ENCODE measurements at places on chromosomes 7 and 10.
A peak's percentile ranks its signal among the peaks of the same experiment; 100 is the strongest.

DNA sequence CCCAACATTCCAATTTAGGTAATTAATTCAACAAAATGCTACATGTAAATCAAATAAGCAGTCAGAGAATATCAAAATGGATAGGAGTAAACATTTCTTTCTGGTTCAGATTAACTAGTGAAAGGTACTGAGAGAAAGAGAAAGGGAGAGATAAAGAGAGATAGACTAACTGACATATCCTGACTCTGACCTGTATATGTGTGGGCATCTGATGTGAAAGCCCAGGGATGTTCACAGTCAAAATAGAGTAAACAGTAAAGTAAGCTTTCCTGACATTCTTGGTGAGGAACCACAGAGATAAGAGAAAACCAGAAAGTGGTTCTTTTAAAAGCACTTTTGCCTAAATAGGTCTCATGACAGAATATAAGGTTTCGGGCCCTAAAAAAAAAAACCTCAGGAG is 37.5 kb upstream of the ANK3 start:
- no peak for DNase-seq

DNA sequence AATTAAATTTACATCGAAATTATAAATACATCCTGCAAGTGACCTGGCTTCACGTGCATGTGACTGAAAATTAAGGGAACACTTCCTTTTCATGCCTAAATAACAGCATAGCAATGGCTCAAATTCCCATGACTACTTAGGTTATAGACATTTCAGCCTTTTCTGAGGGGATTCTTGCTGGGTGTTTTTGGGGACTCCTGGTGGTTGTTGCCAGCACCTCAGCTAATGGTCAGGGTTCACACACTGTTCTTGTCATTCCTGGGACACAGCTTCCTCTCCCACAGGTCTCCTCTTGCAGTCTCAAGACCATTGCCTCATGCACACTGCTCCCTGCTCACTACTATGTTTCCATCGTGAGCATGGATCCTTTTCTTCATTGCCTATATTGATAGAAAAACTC is 148.9 kb upstream of the GLI3 start:
- no peak for DNase-seq

DNA sequence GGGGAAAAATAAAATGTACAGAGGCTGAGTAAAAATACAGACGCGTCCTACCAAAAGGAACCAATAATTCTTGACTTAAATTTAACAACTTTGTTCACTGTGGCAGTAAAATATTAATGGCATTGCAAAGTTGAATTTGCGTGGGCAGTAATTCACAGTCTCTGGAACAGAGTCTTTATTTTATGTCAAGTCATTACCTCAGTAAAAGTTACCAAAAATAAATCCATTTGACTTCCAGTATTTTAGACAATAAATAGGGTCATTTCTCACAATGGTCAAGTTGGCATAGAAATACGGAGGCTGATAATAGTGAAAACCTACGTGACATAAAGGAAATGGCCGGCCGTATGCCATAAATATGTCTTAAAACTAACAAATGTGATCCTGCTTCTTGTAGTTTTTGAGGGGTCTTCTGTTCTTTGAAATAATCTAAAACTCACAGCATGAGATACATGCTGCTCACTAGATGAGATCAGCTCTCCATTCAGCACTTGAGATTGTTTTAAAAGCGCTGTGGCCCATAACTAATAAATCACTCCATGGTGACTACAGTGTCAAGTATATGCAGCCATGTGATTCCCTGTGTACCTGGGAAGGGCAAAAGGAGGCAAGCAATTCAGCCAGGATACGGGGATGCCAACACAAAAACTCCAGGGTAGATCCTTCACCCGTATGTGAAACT is 75.3 kb downstream of the DOCK4 start:
- no peak for DNase-seq

DNA sequence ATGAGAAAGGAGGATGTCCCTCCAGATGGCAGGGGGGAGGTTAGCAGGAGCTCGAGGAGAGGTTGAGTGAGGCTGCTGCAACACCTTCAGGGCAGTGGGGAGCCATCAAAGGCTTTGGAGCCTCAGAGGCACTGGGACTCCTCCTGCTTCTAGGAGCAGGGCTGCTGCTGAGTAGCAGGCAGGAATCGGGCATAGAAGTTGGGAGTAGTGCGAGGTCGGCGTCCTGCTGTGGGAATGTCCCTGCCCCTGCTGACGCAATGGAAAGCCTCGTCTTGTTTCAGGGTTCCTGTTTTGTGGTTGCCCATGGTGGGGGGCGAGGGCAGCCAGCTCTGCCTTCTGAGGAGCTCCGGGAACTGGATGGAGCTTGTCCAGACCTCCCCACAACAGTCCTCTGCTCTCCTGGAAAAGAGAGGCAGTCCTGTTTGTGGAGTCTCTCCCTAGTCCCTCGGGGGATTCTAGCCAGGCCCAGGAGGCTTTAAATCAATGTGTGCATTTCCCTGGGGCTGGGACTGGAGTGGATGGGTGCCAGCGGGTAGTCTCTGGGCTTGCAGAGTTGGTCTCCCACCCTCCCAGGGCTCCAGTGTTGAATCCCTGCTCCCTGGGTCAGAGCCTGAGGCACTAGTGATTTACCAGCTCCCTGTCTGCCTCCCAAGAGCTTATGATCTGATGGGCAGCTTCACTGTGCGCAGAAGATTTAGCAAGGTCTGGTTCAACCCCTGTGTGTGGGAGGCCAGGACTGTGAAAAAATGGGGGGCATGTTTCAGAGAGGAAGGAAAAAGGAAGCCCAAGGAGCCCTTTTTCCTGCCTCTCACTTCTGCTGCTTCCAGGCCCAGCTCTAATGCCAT is 98.7 kb upstream of the PPIF start:
- DNase-seq, result peak; percentile 89

DNA sequence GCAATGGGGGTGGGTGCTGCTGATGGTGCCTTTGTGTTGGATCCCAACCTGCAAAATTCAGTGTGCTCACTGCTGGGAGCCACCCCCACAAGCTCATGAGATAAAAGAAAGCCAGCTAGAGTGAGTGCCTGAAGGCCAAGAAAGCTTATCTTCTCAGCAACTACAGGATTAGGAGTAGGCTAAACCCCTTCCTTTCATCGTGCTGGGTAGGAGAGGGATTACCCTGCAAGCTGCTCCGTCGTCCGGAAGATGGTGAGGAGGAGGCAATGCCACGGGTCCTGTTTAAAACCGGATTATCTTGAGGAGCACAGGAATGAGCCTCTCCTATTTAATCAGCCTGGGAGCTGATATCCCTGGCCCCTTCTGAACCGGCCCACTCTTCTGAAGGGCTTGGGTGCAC is 258.0 kb downstream of the GALNT17 start:
- no peak for DNase-seq

GRCh38 chr7:7681191-7681935 is 37.0 kb downstream of the RPA3 start:
- DNase-seq, result peak; percentile 64

DNA sequence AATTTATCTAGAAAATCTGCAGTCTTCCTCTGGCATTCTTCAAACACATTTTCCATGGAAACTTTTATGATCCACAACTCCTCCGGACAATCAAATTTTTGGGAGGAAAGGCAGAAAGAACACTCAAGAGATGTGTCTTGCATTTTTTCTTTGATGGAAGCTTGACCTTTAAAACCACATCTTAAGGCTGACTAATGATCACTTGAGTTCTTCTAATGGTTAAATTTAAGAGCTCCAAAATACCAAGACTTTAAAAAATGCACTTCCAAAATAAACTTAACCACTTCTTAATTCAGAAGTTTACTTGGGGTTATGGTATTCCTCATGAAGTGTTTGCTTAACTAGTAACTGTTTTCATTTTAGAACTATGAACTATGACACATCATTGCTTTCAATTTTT is 43.3 kb downstream of the ETV1 start:
- no peak for DNase-seq

Measured in suppressor macrophage treated with lipopolysaccharide for 4 hours (primary cell).